ENCODE measurements at places on chromosomes 3 and 15.

GRCh38 chr3:153513236-153513635 lies 351.2 kb downstream of the RAP2B start:
- no peak for DNase-seq

GRCh38 chr3:36381311-36381956 lies 1.1 kb downstream of the STAC start:
- DNase-seq: peak; percentile 15

DNA sequence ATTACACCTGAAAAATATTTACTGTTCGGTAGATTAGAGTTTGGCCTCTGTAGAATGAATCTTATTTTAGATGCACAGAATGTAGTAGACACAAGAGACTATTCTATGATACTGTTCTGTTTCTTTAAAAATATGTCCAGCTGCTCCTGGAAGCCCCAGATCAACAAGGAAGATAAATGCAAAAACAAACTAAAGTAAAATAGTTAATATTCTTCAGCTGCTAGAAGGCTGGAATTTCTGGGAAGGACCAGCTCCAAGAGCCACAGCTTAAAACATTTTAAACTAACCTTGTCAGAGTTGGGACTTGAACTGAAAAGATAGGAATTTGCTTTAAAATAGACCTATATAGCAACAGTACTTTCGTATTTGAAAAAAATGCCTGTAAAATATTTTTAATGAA lies 277.9 kb downstream of the PTPRG start:
- no peak for DNase-seq

DNA sequence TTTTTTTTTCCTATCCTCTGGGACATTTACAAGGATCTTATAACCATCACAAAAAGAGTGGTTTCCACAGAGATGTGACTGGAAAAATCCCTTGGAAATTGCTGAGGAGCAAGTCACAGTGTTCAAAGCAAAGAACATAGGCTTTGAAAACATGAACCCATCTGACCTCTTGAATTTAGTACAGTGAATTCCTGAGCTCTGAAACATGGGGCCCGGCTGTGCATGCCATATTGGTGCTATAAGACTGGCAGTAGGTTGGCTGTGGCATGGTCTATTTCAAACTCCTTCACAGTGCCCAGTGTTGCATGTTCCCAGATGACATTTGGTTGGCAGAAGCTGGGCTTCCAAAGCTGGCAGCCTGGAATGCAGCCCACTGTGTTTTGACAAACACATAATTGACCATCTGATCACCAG lies 202.2 kb downstream of the TIGIT start:
- DNase-seq: peak; percentile 68

- DNase-seq: no peak
Observed at GRCh38 chr15:86903642-86904421, 824.2 kb downstream of the AGBL1 start.

All from HT1080 (cell line).